Fibroblast of lung (primary cell): ENCODE measurements at places on chromosomes 1 and 21.

GRCh38 chr1:212452323-212453155, 19.8 kb downstream of the NENF start:
- peak; percentile 86 for DNase-seq

DNA sequence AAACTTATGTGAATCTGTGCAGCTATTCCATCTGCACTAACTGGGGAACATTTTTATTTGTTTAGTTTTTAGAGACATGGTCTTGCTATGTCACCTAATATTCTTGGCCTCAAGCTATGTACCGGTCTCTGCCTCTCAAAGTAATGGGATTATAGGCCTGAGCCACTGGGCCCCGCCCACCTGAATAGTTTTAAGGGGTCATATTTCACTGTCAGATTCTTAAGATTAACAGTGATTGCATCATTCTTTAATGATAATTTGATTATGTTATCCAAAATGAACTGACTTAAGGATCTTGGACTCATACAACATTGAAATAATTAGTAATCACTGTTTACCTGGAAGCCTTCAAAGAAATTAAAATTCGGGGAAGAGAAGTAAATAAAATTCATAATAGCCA, 12.6 kb upstream of the KLF18 start:
- DNase-seq = peak; percentile 22

DNA sequence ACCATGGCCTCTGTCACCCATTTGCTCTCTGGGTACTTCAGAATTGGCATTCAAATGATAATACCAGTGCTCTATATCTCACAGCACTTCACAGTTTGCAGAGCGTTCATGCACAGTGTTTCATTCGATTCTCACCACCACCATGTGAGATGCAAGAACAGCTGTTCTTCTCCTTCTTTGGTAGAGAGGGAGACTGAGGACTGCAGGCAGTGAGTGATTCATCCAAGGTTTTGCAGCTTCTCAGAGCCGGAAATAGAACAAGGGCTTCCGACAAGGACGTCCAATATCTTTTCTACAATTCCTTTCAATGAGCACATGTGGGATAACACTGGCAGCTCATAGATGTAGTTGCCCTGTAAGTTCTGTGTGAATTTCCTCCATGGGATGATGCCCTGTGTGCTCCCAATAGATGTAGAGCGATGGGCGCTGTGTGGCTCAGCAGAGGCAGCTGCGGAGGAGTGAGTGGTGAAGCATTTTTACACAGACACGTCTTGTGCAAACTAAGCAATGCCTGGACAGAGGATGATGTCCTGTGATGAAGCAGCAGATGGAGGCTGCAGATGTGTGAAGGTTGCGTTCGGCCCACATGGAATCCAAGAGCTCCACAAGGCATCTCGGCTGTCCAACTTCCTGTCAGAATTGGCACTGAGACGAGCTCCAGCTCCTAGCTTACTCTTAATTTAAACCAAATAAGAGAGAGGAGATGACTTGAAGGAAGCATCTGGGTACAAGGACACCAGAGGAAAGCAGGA, 24.9 kb downstream of the MT1HL1 start:
- no peak for DNase-seq

- DNase-seq = peak; percentile 62
Measured at GRCh38 chr21:29152916-29153315, 22.5 kb downstream of the MAP3K7CL start.

DNA sequence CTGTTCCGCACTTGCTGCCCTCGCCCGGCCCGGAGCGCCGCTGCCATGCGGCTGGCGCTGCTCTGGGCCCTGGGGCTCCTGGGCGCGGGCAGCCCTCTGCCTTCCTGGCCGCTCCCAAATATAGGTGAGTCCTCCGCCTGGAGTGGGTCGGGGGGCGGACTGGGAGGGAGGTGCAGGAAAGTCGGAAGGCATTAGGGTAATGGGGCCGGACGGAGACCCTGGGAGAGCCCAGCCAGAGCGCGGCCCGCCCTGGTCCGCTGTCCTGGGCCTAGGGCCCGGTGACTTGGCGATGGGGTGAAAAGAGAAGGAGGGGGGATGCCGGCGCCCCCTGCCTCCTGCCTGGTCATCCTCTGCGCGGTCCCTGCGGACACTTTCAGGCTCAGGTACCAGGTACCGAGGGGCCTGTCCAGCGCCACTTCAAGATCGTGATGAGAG, 243 bp downstream of the ADAM15 start:
- no peak for DNase-seq

GRCh38 chr1:185338719-185339622, 21.9 kb upstream of the IVNS1ABP start:
- DNase-seq = peak; percentile 49

DNA sequence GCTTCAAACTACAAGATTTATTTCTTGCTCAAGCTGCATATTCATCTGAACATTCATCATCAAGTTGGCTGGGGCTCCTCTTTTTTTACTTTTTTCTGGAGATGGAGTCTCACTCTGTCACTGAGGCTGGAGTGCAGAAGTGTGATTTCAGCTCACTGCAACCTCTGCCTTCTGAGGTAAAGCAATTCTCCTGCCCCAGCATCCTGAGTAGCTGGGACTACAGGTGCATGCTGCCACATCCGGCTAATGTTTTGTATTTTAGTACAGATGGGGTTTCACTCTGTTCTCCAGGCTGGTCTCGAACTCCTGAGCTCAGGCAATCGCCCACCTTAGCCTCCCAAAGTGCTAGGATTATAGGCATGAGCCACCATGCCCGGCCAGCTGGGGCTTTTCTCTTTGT, 88.3 kb upstream of the C1orf105 start:
- DNase-seq = no peak

- DNase-seq = no peak
Measured at GRCh38 chr1:176785791-176786190, 322.8 kb downstream of the PAPPA2 start.

DNA sequence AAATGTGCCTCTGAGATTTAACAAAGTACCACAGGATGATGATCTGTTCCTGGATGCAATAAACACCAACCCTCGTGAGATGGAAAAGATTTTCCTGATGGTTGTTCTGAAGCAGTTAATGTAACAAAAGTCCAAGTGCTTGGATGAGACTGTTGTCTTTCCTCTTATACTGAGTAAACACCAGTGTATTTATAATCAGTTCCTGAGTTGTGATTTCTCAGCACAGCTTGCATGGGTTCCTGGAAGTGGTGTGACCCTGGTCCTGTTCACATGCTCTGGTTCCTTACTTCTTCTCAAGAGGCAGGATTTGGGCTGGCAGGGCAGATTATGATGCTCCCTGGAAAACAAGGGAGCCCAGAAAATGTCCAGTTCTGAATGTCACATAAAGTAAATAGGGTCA, 208.2 kb upstream of the USP24 start:
- DNase-seq = no peak

DNA sequence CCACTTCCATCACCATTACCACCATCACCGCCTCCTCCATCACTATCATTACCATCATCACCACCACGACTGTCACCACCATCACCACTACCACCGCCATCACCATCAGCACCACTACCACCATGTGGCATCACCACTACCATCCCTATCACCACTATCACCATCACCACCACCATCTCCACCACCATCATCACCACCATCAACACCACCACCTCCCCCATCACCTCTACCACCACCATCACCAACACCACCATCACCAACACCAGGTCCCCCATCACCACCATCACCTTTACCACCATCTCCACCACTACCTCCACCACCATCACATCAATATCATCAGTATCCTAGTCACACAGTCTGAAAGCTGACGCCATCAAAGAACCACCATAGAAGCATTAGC, 39.9 kb upstream of the RIPK4 start:
- DNase-seq = no peak

- DNase-seq = no peak
Measured at GRCh38 chr1:224435999-224436398, 1.4 kb upstream of the WDR26 start.

- no peak for DNase-seq
Measured at GRCh38 chr1:51578383-51579109, 38.3 kb upstream of the OSBPL9 start.

GRCh38 chr1:172960019-172960418, 90.7 kb downstream of the TNFSF18 start:
- DNase-seq = no peak

GRCh38 chr1:230621324-230622030, 20.8 kb upstream of the COG2 start:
- no peak for DNase-seq

DNA sequence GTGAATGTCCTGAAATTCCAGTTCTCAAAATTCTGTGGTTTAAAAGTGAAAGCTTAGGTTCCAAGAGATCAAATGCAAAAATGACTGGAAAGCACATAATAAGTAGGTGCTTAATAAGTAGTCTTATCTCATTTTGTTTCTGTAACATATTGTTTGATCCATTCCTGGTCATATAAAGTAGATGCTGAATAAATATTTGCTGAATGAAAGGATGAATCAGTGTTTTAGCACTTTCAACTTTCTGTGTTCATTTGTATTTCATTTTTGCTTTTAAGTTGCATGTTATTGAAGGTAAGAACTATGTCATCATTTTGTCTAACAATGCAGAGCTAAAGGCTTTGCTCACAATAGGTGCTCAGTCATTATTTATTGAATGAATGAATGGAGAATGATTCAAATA, 6.3 kb downstream of the MAST2 start:
- DNase-seq = no peak

DNA sequence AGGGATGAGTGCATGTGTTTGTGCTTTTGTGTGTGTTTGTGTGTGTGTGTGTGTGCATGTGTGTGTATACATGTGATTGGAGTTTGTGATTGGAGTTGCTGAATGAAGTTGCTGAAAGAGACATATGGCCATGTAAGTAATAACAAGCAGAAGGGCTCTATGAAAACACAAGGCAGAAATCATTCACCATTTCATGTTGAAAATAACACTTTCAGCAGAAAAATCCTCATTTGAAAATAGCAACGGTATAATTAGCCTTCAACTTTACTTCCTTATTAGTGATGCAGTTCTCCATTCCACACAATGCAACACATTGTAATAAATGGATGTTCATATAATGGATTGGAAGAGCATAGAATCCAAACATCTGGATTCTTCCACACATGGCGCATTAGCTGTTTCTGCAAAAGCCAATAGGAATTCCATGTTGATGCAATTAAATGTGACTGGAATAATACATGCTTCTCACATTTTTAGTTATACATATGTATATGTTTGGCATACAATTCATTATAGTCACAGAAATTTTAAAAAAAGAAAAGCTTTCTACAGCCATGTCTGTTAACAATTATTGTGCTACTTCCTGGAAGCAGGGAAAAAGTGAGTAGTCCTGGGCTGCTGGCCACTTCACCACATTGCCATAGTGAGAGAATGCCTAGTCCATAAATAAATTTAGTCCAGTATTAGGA, 538.0 kb downstream of the LTN1 start:
- no peak for DNase-seq

DNA sequence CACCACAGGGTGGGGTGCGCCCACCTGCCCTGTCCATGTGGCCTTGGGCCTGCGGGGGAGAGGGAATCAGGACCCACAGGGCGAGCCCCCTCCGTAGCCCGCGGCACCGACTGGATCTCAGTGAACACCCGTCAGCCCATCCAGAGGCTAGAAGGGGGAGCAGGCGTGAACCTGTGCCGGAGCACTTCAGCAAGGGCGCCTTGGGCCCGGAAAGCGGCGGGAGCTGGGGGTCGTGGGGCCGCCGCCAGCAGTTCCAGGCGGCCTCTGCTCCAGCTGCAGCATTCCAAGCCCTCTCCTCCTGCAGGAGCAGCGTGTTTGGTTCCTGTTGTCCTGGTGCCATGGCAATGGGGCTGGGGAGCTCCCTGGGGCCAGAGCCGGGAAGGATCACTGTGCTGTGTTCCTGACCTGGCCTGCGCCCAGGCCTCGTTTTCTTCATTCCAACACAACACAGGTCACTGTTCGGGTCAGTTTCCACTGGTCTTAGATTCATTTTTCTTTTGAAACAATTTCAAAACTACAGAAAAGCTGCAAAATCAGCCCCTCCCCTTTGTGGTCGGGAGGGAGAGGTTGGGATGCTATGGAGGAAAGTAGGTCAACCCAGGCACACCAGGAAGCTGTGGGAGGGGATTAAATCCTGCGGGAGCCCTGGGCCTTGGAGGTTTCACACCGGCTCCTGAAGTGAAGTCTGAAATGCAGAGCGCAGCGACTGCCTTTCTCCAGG, 18.8 kb downstream of the SLX9 start:
- peak; percentile 90 for DNase-seq

- DNase-seq = no peak
Measured at GRCh38 chr21:33197496-33197895, 32.2 kb upstream of the IFNAR2 start.

GRCh38 chr1:165645654-165646366, 14.8 kb downstream of the MGST3 start:
- DNase-seq = no peak

DNA sequence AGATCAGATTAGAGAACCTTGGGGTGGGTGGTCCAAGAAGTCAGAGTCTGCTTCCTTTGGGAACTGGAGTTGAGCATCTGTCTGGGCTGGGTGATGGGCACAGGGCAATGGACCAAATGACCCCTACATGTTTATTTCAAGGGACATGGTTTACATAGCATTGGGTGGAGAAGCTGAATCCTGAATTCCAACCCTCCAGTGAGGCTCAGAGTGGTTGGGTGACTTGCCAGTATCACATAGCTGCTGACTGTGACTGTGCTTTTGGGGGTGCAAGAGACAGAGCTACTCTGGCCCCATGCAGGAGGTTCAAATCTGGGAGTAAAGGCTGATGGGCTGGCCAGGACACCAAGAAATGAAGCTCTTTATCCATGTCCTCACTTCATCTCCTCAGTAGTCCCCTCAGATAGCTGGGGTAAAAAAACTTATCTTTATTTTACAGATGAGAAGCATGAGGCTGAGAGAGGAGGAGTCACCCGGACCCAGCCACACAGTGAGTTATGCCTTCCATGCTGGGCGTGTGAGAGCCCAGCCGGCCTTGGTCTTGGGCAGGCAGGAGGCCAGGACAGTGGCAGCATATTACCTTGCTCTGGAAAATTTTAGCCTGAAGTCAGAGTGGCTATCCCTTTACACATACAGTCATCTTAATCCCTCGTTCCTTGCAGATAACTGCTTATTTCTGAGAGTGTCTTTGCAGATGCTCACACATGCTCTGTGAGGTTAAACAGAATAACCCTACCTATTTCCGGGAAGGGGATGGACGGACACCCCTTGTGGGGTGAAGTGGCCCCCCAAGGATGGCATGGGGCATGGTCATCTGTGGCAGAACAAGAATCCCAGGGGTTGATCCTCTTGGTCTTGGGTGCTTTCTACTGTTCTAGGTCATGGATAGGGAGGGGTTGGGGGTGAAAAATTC, 2.8 kb upstream of the SERINC2 start:
- no peak for DNase-seq

- no peak for DNase-seq
Measured at GRCh38 chr21:45255381-45256020, 32.2 kb downstream of the POFUT2 start.

DNA sequence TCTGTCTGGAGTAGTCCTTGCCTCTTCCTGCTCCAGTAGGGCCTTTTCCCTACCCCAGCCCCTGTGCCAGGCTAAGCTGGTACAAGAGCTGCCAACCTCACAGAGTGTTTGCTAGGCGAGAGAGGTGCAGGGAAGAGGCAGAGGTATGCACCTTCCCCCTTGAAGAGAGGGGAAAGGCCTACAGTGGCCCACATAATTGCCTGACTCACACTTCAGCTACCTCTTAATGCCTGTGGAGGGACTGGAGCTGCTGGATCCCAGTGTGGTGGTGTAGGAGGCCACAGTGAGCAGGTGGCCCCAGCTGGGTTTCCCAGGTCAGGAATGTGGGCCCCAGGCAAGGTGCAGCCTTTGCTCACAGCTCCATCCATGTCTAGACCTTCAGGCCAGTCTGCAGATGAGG, 3.3 kb upstream of the CCDC28B start:
- DNase-seq = no peak

GRCh38 chr1:29471487-29472313, 235.4 kb downstream of the PTPRU start:
- DNase-seq = no peak
